ENCODE measurements at places on chromosomes 1 and 21.

DNA sequence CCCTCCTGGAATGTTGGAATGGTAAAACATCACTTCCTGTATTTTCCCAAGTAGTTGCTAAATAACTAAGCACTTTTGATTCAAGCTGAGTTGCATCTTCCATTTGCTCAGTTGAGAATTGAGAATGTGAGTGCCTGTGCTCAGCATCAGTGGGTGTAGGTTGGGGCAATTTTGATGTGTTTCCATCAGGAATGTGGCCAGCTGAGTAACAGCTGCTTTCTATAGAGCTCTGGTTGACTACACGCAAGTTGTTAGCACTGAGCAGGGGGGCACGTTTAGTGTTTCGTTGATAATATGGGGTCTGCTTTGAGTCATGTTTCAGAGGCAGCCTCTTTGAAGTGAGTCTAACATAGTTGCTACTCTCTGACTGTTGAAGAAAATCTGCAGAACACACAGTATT lies 41.5 kb downstream of the LRRC53 start:
- no peak for DNase-seq

- no peak for DNase-seq
Observed at GRCh38 chr1:157092831-157093230, 6.8 kb downstream of the ETV3L start.

- DNase-seq = no peak
Observed at GRCh38 chr1:182718311-182718710, 33.9 kb upstream of the RGS8 start.

DNA sequence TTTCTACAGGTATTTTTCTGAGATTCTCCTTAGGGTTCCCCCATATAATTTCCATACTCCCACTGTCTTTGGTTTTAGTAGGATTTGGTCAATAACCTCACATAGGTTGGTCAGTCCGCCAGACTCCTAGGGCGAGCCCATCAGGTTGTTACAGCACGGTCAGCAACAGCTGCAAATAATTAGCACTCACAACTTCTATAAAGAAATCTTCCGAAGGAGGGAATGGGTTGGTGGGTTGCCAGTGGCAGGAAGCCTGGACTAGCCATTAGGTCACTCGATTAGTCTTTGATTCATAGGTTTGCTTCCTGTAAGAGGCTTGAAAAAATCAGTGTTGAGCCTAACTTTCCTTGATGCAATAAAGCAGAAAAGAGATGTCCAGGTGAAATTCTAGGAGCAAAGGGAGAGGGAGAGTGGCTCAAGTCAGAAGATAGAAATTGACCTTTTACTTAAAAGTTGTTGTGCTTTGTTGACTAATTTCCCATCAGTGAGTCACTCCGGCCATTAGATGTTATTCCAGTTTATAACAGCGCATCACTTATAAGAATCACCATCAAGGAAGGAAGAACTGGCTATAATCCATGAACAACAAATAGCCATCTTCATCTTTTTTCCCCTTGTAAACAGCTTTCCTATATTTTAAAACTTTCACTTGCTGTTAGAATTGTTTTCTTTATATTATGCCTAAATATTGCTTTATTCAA lies 88.3 kb downstream of the TPR start:
- DNase-seq = no peak

DNA sequence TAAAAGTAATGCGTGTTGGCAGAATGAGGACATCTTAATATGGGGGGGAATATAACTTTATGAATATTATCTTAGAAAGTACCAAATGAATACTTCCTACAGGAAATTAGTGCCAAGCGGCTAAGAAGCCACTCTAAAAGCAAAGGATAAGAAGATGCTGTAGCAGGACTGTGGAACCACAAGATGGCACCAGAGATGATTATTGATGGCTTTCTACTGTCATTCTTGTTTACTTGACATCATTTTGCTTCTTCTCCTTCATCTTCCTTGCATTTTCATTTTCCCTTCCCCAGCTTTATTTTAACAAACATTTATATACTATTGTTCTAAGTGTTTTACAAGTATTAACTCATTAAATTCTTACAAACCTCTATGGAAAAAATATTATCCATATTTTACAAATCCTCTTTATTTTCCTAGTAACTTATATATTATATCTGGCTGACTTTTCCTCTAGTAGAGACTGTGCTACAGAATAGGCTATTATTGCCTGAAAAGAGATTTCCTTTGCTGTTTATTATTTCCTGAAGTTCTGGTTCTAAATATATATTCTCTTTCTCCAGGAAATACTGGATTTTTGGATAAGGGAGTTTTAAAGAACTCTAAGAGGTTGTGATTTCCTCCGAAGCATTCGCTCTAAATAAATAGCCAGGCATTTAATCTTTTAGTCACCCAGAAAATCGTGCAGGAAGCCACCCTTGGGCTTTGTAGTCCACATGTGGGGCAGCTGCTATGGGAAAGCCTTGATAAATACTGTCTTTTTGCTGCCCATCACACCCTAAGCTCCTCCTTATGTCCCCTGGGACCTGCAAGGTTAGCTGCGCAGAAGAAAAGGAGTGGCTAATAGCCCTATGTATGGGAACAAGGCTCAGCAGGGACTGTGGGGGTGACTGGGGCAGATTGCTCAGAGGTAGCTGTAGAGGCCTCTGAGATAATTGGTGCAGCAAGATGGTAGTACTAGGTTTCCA lies 69.8 kb downstream of the TPR start:
- peak; percentile 37 for DNase-seq

- no peak for DNase-seq
Observed at GRCh38 chr1:5430911-5431697, 561.1 kb downstream of the NPHP4 start.

GRCh38 chr1:82598812-82599211 lies 798.1 kb downstream of the ADGRL2 start:
- no peak for DNase-seq

GRCh38 chr1:86052948-86053698 lies 103.4 kb downstream of the COL24A1 start:
- no peak for DNase-seq

DNA sequence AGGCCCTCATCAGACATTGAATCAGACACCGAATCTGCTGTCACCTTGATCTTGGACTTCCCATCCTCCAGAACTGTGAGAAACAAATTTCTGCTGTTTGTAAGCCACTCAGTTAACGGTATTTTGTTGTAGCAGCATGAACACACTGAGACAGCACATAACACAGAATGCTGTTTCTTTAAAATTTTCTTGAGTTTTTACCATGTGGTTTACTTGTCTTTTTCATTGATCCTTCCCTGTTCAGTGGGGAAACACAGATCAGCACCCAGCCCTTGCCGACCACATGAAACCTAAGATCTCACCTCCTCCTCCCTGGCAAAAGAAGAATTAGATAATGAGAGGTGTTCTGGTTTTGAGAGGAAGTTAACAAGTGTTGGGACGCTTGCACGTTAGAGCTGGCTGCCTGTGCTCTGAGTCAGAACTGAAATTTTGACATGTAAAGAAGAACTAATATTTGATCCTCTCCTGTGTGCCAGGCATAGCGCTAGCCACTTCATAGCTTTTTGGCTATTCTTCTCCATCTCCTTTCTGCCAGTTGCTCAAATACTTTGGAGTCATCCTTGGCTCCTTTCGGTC lies 179.6 kb downstream of the DHRS3 start:
- DNase-seq = no peak

DNA sequence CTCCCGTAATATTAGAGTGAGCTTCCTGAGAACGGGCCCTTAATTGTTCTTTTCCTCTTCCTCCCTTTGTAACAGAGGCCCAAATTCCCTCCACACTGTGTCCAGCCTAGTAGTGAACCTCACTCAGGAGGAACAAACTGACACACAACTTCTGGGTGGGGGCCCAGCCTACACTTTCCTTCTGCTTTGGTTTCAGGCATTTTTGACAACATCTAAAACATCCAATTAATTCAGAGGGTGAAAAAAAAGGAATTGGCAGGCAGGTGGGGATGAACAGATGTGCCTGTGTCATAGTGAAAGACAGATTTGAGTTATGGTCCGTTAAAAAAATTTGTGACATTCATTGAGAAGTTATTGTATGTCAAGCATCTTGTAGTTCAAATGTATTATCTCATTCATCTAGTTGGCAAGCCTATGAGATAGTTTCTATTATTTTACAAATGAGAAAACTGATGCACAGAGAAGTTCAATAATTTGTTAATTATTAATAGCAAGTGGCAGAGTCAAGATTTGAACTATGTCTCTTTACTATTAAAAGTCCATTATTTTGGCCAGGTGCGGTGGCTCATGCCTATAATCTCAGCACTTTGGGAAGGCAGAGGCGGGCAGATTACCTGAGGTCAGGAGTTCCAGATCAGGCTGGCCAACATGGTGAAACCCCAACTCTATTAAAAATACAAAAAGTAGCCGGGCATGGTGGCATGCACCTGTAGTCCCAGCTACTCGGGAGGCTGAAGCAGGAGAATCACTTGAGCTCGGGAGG lies 41.6 kb upstream of the LRIG2 start:
- no peak for DNase-seq

- DNase-seq = no peak
Observed at GRCh38 chr1:204278958-204279357, 65.2 kb upstream of the GOLT1A start.

- DNase-seq = no peak
Observed at GRCh38 chr1:56079391-56079790, 500.0 kb downstream of the PLPP3 start.

DNA sequence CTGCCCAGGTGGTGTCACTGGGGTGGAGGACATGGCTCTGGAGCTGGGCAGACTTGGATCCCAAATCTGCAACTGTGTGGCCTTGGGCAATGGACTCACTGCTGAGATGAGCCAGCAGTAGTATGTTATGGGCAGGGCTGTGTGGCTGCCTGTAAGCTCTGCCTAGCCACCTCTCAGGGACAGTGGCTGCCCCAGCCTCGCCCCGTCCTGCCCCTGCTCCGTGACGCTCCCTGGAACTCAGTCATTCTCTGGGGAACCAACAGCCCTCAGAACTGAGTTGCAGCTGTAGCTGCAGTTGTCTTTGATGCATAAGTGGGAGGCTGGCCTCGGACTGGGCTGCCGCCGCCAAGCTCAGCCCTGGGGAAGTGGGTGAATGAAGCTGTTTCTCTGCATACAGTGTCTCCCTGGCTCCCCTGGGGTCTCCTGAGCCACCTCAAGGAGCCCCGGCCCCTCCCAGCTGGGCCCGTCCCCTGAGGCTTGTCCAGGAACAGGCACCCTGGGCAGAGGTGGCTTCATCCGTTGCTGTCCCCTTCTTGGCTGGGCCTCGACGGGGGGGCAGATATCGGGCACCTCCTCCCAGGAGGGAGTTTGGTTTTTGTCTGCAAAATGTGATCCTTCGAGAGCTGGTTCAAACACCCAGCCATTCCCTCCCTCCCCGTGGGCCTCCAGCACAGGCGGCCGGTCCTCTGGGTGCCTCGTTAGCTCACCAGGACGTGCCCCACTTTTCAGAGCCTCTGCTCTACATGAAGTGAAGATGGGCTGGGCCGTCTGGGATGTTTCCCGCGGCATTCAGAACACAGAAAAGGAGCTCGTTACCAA lies 26.2 kb upstream of the PLCH2 start:
- DNase-seq = peak; percentile 80

GRCh38 chr1:238232084-238232710 lies 341.5 kb upstream of the ZP4 start:
- DNase-seq = peak; percentile 4

DNA sequence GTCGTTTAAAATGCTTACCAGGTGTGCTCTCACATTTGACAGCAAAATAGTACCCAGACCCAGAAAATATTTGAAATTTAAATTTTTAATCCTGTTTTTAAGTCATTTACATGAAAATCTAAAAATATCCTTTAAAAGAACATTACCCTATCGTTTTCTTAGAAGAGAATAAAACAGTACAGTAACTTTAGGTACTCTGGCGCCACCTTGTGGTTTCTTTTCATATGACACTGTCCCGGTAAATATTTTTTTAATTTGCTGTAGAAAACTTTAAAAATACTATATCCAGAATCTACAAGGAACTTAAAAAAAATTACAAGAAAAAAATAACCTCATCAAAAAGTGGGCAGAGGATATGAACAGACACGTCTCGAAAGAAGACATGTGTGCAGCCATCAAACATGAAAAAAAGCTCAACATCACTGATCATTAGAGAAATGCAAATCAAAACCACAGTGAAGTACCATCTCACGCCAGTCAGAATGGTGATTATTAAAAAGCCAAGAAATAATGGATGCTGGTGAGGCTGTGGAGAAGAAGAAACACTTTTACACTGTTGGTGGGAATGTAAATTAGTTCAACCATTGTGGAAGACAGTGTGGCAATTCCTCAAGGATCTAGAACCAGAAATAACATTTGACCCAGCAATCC lies 129.2 kb downstream of the RGS21 start:
- DNase-seq = peak; percentile 35

DNA sequence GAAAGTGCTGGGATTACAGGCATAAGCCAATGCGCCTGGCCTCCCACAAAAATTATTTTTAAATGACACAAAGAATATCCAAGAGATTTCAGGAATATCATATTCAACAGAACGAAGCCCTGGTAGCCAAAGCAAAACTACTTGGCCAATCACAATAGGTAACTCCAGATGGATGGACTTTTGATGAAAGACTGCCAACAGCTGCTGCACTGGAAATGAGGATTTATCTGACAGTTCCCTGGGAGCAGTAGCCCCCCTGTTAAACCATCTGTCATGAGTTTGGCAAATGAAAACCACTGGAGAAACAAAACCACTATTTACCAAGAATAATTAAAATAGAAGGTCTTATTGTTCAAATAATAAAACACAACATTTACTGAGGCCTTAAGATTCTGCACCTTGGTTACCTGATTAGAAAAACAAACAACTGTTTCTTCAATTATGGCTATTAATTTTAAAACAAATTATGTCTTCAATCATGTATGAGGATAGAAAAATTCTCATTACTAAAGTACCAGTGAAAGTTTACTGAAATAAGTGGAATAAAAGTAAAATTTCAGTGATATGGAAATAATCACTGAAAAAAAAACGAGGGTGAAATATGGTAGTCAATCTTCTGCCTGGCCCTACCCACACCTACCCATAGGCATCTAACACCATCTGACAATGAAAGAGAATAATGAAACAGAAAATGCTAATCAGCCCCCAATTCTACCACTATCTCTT lies 34.3 kb upstream of the PSMG1 start:
- DNase-seq = no peak

DNA sequence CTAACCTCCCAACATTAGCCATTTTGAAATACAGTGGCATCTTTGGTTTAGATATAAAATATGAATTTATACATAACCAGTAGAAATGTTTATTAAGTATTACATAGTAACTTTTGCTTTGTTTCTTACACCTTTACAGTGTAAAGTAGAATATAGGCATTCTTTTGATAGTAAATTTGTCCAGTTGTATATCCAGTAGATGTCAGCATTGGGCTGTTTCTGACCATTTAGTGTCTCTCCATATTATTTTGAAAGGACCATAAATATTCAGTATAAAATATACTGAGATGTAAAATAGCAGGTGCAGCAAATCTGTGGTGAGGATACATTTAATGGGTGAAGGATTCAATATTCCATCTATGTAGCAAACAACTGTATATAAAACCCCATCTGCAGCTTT lies 115.8 kb upstream of the ZRANB2 start:
- DNase-seq = peak; percentile 56

- no peak for DNase-seq
Observed at GRCh38 chr1:65265651-65266351, 43.5 kb upstream of the DNAJC6 start.

DNA sequence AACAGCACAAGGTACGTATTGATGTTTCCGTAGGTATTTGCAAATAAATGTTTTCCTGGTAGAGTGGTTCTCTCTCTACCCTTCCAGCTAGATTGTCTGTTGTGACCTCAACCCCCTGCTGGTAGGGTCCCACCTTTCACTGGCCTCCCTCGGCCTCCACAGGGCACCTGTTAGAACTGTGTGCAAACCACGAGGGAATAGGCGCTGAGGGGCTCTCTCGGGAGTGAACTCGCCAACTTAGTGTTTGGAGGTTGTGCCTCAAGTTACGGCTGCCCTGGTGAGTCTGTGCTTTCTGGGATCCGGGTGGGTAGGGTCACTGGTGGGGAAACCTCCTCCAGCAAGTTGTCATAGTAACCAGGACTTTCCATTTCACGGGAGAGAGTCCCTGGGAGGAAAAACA lies 204.7 kb upstream of the EDN2 start:
- no peak for DNase-seq

Data from pons (tissue), 1 donor.